ENCODE measurements at places on chromosomes 4 and X.

DNA sequence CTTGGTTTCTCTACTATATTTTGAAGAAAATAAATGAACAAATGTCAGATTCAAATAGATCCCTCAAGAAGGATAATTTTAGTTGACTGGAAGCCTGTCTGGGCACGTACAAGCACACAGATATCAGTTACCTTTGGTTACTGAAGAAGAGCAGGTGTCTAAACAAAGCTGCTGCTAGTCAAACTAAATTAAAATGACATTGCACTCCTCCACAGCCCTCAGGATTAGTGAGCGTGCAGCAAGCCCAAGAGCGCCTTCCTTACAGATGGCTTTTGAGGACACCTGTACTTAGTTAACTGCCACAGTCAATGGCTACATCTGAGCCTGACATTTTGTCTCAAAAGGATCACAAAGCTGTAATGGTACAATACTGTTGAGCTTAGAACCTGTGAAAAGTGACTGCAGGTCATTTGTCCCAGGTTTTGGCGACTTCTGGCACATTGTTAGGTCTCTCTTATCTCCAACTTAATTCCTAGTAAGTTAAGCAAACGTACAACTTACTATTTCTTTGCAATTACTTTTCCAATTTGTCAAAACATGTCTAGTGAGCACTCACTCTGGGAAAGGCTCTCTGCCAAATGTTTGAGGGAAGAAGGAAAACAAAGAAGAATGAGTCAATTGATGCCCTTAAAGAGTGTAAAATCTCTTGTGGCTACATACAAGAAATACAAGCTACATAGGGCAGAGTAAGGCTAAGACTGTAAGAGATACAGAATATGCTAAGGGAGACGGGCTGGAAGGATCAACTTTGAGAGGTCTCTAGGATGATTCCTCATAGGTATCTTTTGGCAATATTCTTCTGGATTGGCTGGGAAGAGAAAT is 25.6 kb upstream of the DAPP1 start:
- no peak for DNase-seq

DNA sequence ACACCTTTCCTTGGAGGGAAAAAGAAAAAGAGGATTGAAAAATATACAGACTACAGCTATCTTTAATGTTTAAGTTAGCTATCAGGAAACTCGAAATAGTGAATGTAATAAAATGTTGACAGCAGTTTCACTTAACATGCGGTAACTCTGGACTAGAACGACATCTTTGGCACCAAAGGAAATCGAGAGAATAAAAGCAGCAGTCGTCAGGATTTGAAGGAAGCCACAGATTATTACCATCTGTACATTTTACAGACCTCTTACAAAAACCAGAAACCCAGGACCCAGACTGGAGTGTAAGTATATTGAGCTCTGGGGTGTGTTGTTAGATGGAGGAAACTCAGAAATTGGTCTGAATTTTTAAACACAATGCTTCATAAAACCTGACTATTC is 51.6 kb upstream of the STOX2 start:
- no peak for DNase-seq

DNA sequence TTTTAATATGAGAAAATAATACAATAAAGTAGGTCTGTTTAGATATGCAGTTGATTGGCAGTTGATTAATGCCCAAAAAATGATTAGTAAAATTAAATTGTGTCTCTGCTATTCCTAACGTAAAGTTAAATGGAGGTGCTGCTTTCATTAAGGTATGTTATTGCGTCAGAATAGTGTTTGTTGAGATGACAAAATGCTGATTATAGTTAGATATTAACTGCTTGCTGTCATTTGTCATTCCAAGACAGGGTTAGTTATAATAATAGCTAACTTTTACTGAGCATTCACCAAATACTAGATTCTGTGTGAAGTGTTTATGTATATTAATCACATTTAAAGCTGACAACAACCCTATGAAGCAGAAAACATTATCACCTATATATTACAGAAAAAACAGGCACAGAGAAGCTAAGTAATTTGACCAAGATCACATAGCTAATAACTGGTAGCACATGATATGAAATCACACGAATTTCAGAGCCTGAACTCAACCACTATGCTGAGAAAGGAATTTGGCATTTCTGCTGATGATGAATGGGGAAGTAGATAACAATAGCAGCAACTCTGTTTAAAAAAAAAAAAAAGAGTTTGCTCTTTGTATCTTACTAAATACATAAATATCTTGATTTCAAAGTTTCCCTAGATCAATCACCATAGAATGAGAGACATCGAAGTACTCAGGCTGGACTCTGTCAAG is 59.7 kb upstream of the WDR44 start:
- no peak for DNase-seq

DNA sequence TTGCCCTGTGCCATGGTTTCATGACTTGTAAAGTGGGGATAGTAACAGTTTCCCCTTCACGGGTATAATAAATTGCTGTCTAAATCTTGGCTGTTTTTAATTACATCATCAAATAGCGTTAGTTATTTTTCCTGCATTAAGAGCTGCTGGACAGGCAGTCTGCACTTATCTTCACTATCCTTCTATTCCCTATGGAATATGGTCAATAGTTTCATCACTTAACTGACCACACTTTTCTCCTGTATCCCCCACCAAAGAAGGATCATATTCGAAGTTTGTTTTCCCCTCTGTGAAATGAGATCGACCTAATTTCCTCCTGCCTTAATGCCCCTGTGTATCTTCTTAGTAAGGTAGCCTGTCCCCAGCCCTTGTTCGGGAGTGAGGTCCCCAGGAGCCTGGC is 133.2 kb downstream of the SHROOM3 start:
- no peak for DNase-seq

- no peak for DNase-seq
These were observed 585.1 kb upstream of the FRG1 start for GRCh38 chr4:189355590-189355989.

DNA sequence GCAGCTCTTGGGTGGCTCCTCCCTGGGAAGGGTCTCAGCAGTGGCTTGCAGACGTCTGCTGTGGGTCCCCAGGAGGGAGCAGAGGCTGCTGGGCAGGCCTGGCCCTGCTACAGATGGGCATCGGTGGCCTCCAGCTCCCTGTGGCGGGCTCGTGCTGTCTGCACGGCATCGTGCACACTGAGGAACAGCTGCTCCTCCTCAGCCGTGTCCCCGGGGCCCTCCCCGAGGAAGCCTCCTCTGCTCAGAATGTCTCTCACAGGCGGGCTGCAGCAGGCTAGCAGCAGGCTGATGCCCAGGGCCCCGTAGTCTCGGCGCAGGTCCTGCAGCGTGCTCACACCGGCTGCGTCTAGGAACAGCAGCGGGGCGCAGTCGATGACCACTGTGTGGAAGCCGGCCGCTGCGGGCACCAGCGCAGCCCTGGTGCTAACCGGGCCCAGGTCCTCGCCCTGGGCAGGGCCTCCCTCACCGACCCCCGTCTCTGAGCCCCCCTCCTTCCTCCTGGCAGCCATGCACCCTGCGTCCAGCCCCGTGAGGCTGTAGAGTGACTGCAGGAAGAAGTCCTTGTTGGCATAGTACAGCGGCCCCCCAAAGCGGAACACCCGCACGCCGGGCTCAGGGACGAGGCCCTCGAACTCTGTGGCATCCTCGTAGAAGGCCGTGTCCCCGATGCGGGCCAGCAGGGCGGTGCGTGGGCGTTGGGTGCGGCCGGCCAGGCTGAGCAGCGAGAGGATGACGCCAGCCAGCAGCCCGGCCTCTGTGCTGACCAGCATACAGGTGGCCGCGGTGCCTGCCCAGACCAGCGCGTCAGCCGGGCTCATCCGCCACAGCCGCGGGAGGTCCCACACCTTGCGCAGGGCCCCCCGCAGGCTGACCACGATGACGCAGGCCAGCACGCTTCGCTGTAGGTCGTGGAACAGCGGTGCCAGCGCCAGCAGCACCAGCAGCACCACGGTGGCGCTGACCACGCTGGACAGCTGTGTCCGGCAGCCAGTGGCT is 2.2 kb downstream of the IDUA start:
- no peak for DNase-seq

DNA sequence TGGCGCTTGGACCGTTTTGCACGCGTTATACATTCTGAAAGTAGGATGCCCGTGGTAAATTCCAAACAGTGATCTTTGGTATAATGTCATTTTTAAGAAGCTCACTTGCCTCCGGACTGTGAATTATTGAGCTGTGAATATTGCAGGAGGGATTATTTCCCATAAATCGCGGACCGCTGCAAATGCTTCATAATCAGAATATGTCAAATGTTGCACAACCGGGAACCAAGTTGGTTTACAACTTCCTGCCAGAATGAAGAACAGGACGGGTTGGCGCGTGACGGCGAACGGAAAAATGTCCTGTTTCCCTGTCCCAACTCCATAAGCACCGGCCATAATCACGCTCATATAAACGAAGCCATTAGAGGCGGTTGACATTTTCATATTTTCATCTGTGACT is 67.6 kb downstream of the SHOX start:
- no peak for DNase-seq

GRCh38 chr4:105068516-105068915 is 78.2 kb upstream of the TET2 start:
- peak; percentile 18 for DNase-seq

- no peak for DNase-seq
These were observed 64.0 kb downstream of the SMAD1 start for GRCh38 chr4:145545538-145546174.

DNA sequence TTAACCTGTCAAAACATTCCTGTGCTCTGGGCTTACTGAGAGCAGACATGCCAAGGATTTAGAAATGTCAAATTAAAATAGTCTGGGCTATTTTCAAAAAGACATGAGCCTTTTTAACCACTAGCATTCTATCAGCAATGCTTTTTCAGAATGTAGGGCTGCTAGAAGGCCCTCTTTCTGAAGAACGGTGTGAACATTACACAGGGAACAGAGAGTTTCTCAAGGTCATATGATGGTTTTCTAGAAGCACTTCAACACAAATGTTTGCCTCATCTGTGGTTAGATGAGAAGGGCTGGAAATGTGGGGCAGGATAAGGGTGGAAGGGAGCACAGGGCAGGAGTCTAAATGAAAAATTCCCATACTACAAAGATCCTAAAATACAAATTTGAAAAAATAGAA is 39.3 kb downstream of the GRIA3 start:
- DNase-seq, result no peak

DNA sequence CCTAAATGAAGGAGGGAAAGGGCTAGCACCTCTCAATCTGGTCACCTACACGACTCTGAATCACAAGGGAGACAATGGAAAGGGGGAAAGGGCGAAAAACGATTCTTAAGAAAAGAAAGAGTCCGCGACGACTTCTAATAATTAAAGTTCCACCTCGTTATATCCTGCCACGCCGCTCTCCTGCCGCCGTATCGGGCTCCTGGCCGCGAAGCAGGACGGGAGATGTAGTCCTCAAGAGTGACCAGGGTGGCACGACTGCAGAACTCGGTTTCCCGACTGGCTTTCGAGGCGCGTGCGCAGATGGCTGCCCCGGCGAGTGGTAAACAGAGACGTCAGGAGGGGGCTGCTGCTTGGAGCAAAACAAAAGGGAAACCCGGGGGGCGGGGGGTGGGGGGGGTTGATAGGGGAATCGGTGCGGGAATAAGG is at the start of gene FOXO4:
Gene FOXO4, plus strand, starts transcription at position 297 of the 426 bp plus-strand sequence. CDS start 678 bp downstream, outside the sequence.
- DNase-seq, result peak; percentile 82

- peak; percentile 34 for DNase-seq
These were observed 29.5 kb upstream of the MAP3K15 start for GRCh38 chrX:19544693-19545305.

DNA sequence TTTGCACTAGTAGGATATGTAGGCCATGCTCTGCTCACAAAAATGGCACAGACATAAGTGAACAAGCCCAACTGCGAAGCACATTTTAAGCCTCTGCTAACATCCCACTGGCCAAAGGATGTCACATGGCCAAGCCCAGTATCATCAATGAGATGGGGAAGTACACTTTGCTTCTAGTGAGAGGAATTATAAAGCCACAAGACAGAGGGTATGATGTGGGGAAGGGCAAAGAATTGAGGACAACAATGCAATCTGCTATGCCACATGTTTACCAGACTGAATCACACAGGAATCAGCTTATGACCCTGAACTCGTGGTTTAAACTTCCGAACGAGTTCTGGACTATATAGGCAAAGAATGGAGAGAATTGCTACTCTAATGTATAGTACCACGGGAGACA is 39.1 kb downstream of the SUPT20HL1 start:
- DNase-seq, result no peak

- no peak for DNase-seq
These were observed 8.2 kb downstream of the STX18 start for GRCh38 chr4:4533461-4534169.

- no peak for DNase-seq
These were observed 1494.4 kb downstream of the STIM2 start for GRCh38 chr4:28354880-28355656.

GRCh38 chrX:48520455-48520854 is 1.2 kb upstream of the EBP start:
- no peak for DNase-seq

- peak; percentile 2 for DNase-seq
These were observed 1.2 kb downstream of the MGST2 start for GRCh38 chr4:139666735-139667281.

GRCh38 chrX:153861733-153862310 is 24.2 kb downstream of the L1CAM start:
- no peak for DNase-seq

GRCh38 chrX:110168585-110168984 is 149.3 kb downstream of the AMMECR1 start:
- DNase-seq, result no peak

DNA sequence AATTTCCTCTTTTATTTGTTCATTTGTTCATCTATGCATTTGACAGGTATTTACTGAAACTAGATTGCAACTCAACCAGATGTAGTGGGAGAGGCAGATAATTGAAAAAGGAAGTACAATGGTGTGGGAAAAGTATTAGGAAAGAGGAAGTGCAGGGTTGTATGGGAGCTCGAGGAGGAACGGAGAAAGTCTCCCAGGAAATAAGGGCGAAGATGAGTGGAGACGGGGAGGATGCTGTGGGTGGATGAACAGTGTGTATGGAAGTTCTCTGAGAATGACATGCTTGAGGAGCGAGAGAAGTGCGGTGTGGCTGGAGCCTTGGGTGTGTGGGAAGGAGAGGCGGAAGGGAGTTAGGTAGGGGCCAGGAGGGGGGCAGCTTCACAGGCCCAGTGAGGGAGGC is 87.5 kb upstream of the DHX15 start:
- DNase-seq, result no peak

GRCh38 chrX:67780694-67781109 is 236.9 kb downstream of the AR start:
- no peak for DNase-seq

DNA sequence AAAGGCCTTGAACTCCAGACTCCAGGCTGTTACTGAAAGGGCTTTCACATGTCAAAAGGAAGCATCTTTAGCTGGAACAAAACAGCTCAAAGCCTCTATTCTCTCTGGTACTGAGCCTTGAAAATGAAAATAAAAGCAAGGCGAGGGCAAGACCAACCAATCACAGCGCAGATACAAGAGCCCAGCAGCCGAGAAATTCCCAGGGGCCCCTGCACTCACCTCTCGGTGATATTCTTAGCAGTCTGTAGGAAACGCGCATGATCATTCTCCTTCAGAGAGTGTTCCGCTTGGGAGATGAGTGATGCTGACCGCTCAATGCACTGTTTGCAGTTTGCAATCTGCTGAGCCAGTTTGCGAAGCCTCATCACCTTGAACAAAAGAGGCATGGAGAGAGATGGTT is 138.1 kb downstream of the MID1 start:
- peak; percentile 29 for DNase-seq

GRCh38 chr4:117084866-117085701 is at the start of gene TRAM1L1:
TSS of gene TRAM1L1 (minus strand) at chr4:117085576. CDS start at chr4:117085393, 183 bp downstream.
- DNase-seq, result no peak
